ENCODE measurements at places on chromosomes 7 and 10.

- no peak for DNase-seq
These were observed 587.5 kb downstream of the GLRX3 start for GRCh38 chr10:130723704-130724103.

DNA sequence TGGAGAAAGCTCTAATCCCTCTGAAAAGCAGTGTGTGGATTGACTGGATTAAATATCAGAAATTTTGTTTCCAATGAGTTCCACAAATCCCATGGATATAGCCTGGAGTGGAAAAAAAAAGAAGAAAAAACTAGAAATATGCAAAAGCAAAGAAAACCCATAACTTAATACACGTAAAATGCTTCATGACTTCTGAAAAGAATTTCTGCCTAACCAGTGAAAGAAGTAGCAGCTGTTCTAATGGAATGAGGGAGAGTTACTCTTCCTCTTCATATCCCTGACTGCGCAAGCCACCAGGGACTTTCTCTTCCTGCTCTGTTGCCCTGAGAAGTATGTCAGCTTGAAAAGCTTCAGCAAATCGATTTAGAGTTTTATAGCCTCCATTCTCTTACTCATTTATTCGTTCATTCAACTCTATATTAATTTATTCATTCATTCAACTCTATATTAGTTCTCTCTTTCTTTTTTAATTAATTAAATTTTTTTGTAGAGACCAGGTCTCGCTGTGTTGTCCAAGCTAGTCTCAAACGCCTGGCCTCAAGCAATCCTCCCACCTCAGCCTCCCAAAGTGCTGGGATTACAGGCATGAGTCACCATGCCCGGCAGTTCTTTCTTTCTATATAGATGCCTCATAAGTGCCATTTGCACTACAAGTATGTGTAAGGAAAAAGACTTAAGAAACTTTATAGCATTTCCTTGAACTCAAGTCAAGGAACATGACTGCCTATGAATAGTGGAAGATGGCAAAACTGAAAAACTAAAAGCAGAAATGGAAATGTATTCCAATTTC lies 447.3 kb upstream of the NRP1 start:
- no peak for DNase-seq

GRCh38 chr10:78448470-78448869 lies 414.8 kb downstream of the RPS24 start:
- DNase-seq = no peak

- DNase-seq = no peak
These were observed 37.1 kb downstream of the WIPI2 start for GRCh38 chr7:5226921-5227785.

DNA sequence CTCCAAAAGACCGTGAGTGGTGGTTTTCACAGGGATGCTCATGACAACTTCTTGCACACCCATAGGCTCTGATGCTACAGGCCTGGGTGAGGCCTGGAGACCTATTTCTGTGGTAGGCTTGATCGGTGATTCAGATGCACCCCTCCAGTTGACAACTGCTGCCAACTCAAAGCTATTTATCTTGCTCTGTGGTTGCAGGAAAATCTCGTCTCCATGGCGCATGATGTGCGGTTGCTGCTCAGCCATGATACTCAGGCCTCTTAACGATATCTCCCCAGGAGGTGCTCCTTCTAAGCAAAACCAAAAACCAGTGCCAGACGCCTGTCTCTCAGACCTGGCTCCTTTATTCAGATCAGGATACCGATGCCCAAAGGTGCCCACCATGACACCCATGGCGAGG lies 31.4 kb downstream of the C10orf90 start:
- DNase-seq = no peak

DNA sequence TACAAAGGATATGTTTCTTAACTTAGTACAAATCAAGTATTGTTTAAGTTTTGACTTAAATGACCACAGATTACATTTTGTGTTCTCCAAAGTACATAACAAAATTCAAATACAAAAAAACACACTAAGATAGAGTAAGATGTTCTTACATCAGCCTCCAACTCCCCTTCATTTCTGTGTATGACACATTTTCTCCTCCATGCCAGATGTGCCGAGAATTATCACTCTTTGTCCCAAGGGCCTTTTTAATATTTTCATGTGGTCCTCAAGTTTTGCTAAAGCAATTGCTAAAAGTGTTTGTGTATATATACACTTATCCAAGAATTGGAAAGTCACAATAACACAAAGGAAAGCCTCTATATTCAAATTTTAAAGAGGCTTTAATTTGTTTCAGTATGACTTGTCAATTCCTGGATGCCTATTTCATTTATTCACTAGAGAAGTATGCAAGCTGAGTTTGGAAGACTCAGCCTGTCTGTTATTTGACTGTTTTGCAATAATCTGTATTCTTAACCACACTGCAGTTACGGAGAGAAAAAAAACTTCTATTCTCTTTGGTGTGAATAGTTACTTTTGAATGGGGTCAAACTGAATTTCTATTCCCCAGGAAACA lies 586.4 kb upstream of the SEMA3D start:
- DNase-seq = no peak

DNA sequence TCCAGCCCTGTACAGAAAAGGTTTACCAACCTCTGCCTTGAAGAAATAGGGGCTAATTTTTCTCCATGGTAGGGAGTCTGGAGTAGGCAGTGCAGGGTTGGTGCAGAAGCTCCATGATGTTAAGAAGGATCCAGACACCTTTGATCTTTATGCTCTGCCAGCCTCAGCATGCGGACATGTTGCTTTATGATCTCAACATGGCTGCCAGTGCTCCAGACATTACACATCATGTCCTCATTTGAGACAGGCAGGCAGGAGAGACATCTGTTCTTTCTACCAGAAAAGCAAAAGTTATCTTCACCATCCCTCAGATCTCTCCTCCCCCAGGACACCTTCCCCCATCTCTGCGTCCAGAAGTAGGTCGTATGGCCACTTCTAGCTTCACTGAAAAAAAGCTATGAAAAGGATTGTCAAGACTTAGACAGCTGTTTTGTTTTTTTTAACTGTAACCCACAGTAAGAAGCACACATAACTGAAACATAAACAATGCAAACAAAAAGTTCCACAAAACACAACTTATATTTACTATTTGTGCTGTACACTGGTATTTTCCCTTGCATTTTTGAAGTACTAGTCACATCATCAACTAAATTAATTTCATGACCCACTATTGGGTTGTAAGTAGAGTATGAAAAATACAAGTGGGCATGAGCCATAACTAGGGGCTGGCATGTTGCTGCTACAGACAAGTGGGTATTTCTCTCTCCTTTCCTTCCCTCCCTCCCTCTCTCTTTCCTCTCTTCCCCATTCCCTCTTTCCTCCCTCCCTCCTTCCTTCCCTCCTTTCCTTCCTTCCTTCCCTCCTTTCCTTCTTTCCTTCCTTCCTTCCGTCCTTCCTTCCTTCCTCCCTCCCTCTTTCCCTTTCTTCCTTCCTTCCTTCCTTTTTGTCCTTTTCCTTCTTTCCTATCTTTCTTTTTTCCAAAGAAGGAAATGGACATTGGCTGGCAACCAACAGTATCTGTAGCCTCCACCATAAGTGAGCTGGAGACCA lies 2.6 kb upstream of the RASSF4 start:
- DNase-seq = no peak
